K562 (cell line): ENCODE measurements at places on chromosomes 7 and 10.

GRCh38 chr10:109915566-109915965, 7.7 kb downstream of the XPNPEP1 start:
- no peak for DNase-seq

DNA sequence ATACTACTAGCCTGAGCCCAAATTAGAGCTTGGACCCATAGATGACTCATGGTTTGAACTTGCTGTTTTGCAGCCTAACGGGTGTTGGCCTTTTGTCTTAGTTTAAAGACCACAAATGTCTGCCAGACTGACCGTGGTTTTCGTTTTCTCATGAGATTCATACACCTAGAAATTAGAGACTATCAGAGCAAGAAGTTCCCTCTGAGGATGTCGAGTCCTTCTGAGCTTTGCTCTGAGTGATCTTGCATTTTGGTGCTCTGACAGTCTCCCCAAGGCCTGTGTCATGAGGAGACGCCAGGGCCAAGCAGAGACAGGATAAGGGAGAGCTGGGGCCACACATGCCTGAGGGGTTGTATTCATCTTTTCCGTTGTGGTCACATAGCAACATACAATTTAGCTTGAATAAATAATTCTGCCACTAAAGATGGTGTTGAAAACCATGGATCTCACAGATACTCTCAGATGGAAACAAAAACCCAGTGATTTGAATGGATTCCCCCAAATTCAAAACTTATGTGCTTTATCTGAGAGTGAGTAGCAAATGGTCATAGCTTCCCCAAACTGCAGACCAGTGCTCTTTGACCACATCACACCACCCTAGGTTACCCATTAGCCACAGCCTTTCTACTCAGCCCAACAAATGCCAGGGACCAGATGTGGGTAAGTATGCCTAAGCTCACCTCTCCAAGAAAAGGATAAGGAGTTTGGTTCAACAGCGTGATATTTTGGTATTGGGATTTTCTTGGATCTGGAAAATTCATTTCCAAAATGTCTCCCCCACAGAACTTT, 762.0 kb upstream of the IGFBP3 start:
- no peak for DNase-seq

GRCh38 chr7:91408388-91409154, 144.3 kb downstream of the FZD1 start:
- no peak for DNase-seq

GRCh38 chr10:34698248-34698831, 116.8 kb downstream of the PARD3 start:
- no peak for DNase-seq

GRCh38 chr10:95382174-95382573, 91.4 kb upstream of the PDLIM1 start:
- no peak for DNase-seq

DNA sequence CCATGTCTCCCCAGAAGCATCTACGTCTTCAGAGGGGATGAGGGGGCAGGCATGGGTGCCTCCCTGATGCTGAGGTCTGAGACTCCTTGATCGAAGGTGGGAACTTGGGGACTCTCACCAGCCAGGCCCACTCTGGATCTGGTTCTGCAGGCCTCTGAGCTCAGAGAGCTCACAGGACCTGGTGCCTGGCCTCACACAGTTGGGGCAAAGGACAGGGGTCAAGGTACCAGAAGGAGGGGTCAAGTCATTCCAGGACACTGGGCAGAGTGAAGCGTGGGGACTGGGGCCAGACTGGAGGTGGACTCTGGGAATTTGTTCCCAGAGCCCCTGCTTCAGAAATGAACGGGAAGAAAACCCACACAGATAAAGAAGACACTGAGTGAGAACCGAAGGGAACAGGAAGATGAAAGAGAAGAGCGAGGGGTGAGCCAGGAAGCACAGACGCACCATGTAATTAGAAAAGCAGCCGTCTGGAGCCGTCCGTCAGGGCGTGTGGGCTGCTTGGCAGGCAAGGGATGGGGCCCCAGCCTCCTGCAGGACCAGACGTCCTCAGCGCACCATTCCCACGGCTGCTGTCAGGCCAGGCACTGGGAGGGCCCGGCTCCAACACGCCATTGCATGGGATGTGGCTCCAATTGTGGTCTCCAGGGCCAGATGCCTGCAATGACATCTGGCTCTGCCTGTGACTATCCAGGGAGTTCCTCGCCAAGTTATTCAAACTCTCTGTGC, 47.7 kb downstream of the ZCCHC24 start:
- DNase-seq = no peak

DNA sequence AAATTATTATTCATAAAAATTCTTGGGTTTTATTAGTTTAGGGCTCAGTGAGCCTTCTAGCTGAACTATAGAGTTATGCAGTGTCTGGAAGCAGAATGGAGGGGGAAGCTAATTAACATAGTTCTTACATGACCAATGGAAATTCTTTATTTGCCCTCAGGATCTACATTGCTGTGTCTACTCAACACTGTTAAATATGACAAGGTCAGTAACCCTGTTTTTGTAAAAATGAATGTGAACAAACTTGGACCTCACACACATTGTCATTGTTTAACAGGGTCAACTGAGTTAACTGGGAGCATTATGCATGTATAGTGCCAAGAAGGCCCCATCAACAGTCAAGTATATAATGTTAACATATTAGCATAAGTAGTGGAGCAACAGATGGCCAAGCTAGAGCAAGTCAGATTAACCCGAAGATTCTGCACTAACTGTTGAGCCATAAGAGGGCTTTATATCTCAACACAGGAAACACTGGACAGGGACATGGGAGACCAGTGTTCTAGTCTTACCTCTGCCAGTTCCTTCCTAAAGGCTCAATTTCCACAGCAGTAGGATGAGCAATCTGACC, 122.5 kb upstream of the SEM1 start:
- no peak for DNase-seq

DNA sequence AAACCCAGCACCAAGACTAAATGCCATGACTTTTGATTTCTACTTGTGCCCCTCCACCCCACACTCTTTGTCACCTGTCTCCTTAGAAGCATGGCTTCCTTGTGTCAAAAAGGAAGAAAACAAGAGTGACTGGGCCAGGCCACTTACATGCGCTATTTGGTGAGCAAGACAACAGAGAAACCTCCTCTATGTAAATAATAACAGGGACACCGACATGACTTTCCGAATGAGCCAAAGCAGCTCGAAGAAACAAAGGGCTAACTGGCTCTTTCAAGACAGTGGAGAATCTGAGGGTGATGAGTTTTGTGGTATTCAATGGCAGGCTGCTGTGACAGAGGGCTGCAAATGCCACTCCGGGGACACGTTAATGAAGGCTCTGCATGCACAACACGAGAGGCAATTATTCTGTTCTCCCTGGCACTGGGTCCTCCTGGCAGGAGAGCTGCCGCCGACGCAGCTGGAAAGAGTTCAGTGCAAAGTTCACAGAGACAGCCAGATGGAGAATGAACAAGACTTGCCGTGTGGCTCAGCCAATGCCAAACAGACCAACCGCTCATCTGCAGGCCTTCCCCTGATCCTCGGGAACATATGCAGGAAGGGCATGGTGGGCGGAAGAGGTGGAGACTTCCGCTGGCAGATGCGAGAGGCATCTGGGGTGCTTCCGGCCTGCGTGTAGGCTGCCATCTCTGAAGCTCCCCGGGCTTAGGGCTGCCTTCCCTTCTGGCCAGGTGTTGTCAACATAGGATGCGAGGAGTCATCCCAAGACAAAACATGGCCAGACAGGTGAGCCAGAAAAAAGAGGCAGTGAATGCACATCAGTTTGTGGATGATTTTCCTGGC, 59.1 kb upstream of the SMNDC1 start:
- DNase-seq = no peak

DNA sequence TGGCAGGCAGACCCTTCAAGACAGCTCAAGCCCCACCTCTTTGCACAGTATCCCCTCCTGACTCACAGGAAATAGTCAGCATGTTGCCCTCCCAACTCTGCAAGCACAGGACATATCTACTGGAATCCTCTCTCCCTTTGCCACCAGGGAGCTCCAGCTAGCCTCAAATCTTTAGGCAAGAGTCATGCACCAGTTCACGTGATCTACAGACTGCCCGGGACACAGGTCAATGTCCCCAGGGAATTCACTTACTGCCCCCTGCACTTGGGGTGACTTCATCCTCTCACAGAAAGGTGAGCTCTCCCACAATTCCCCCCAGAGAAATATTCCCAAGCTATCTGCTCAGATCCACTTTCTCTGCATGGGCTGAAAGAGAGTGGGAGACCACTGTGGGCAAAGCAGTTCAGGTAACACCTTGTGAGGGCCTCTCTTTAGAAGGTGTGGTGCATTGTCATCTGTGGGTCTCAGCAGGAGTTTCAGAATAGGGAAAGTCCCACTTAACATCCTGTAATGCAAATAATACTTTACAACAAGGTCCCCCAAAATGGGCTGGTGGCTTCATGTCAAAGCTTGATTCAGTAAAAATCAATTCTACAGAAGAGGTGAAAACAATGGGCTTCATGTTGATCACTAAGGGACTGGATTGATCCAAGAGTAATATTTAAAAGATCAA, 129.9 kb downstream of the NOC3L start:
- DNase-seq = no peak

- DNase-seq = no peak
Measured at GRCh38 chr7:6106140-6106904, 75.1 kb downstream of the ANKRD61 start.

DNA sequence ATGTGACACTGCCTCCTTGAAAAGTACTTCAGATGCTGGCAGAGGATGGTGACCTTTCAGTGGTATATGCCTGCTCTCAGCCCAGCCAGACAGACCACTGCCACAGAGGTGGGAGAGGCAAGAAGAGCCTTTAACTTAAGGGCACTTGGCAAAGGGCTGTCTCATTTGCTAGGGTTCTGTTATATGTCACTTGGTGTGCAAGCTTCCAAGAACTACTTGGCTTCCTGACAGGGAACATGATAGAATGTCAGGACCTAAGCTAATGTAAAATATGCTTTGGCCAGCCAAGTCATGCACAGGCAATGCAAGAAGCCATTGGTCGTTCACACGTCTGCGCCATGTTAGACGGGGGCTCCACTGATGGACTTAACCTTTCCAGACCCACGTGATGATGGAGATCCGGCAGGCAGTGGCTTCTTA, 54.7 kb downstream of the RBM20 start:
- no peak for DNase-seq

- DNase-seq = peak; percentile 42
Measured at GRCh38 chr7:65004575-65004974, 1.9 kb downstream of the ERV3-1 start.

GRCh38 chr7:26293569-26294308, 2.1 kb downstream of the SNX10 start:
- no peak for DNase-seq

DNA sequence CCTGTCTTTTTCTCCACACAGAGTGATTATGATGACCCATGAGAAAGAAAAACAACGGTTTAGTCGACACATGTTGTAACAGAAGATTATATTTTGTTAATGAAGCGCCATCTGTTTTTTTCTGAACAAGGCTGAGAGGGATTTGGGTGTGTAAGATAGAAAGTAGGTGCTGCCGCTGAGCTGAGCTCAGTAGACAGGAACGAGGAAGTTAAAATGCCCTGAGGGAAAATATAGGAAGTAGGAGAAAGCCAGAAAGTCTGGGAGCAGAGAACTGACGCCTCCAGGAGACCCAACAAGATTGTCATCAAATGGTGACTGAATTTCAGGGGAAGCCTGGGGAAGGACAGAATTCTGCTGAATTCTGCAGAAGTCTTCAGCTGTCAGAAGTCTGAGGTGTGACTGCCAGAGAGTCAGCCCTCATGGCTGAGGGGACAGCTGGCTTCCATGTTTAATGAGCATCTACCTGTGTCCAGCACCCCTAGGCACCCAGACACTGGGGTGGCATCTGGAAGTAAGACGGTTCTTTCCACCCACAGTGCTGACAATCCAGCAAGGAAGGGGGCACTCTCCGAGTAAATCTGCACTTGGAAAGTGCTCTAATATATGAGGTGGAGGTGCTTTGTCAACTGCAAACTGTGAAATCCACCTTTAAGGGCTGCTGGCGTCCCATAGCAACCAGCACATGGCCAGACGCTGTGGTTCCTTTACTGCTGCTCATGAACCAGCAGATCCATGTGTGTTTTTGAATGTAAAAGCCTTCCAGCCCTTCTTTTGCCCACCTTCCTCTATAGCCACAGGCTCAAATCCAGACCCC, 12.5 kb upstream of the TSPAN15 start:
- no peak for DNase-seq

GRCh38 chr10:28381903-28382347, 79.1 kb upstream of the MPP7 start:
- DNase-seq = peak; percentile 62

DNA sequence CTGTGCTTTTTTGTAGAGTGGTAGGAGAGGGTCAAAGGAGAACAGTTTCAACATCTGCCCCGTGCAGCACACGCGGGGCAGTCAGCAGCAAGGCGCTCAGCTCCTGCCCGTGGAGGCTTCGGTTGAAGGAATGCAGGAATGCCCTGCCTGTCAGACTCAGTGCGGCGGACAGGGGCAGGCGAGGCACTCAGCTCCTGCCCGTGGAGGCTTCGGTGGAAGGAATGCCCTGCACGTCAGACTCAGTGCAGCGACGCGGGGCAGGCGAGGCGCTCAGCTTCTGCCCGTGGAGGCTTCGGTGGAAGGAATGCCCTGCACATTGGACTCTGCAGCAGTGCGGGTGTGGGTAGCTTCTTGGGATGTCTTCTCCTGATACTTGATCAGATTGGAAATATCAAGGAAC, 37.0 kb downstream of the PPP2R2D start:
- no peak for DNase-seq

DNA sequence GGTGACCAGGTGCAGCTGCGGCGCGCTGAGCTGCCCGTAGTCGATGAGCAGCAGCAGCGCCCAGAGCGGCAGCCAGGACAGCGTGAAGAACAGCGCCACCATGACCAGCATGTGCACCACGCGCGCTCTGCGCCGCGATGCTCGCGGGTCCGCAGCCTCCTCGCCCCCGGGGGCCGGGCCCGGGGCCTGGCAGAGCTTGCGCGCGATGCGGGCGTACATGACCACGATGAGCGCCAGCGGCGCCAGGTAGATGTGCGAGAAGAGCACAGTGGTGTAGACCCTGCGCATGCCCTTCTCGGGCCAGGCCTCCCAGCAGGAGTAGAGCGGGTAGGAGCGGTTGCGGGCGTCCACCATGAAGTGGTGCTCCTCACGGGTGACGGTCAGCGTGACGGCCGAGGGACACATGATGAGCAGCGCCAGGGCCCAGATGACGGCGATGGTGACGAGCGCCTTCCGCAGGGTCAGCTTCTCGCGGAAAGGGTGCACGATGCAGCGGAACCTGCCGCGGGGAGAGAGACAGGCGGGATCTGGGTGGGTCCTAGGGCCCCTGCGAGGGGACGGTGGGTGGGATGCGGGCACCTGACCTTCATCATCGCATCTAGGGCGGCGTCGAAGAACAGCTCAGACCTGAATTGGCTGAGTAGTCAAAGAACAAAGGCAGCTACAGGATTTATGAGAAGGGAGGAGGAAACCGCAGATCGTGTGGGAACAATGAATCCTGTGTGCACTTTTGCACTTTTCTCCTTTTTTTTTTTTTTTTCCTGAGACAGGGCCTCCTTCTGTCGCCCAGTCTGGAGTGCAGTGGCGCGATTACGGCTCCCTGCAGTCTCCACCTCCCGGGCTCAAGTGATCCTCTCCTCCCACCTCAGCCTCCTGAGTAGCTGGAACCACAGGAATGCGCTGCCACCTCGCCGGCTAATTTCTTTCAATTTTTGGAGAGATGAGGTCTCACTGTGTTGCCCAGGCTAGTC, 22.4 kb upstream of the PPA1 start:
- DNase-seq = no peak

GRCh38 chr7:12124028-12124427, 87.1 kb upstream of the TMEM106B start:
- no peak for DNase-seq

GRCh38 chr10:126565441-126565840, 105.1 kb downstream of the C10orf90 start:
- peak; percentile 8 for DNase-seq
